Pulmonary artery endothelial cell (primary cell): ENCODE measurements at places on chromosomes 3 and 15. TPM values are rescaled to one million over a fixed set of nuclear protein-coding genes. Genes with fewer than 3 reads are reported as not detected.

CHRM5 gene
- total RNA-seq, result not detected in 2 replicates

TM4SF1 gene
- total RNA-seq, result 1,009 and 1,063 TPM in 2 replicates

ZIC1 gene
- total RNA-seq, result 2.1 and 6.9 TPM in 2 replicates

CYP11A1 gene
- total RNA-seq, result not detected in 2 replicates

CTNNB1 gene
- total RNA-seq, result 1,230 and 1,307 TPM in 2 replicates

SLC2A2 gene
- not detected in 2 replicates for total RNA-seq

P2RY12 gene
- not detected in 2 replicates for total RNA-seq

IGF1R gene
- total RNA-seq, result 28.2 and 43.8 TPM in 2 replicates

CALML4 gene
- total RNA-seq, result 2.9 and 3.0 TPM in 2 replicates

EPHA3 gene
- total RNA-seq, result not detected in 2 replicates

IFT57 gene
- 41.7 and 53.7 TPM in 2 replicates for total RNA-seq

PPIP5K1 gene
- 13.8 and 35.5 TPM in 2 replicates for total RNA-seq

A4GNT gene
- not detected in 2 replicates for total RNA-seq

SLC35G2 gene
- total RNA-seq, result 15.6 and 24.9 TPM in 2 replicates

SERINC4 gene
- total RNA-seq, result not detected in 2 replicates

ARPC4 gene
- total RNA-seq, result 287 and 389 TPM in 2 replicates

HCN4 gene
- total RNA-seq, result not detected in 2 replicates

FBXO45 gene
- 14.4 and 22.7 TPM in 2 replicates for total RNA-seq
